ENCODE measurements at places on chromosomes 12 and 14.

- no peak for DNase-seq
Measured at GRCh38 chr12:96982671-96983070, 75.6 kb downstream of the NEDD1 start.

GRCh38 chr14:58820032-58820431 lies 182.3 kb downstream of the DACT1 start:
- no peak for DNase-seq

DNA sequence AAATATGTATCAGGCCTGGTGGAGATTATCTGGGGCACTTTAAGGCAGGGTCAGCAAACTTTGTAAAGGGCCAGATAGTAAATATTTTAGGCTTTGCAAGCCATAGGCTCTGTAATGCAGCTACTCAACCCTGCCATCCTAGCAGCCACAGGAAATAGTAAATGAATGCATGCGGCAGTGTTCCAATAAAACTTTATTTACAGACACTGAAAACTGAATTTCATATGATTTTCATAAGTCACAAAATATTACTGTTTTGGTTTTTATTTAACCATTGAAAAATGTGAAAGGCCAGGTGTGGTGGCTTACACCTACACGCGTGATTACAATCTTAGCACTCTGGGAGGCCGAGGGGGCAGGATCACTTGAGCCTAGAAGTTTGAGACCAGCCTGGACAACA lies 3.2 kb upstream of the CAMKK2 start:
- no peak for DNase-seq

DNA sequence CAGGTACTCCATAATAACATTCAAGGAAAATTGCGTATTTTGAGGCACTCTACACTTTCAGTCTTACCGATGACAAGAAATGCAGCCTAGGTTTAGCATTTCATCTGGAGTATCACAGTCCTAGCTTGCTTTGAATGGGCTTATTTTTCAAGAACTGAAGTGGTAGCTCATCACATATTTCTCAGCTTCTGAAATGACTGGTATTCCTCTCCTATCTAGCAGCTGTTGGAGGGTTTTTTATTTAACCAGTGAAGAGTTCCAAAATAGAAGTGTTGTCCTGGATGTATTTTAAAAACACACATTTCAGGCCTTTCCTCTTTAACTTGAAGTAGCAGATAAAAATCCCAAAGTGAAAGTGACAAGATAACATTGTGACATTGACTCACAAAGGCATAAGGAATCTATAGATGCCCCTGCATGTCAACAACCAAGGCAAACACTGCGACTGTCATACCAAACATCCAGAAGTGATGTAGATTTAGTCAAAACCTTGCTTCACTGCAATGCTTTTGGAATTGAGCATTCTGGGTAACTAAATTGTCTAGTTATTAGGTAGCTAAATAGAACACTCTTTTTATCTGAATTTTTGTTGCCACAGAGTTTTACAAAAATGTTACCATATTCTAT lies 182.2 kb upstream of the FBXO33 start:
- DNase-seq: no peak

DNA sequence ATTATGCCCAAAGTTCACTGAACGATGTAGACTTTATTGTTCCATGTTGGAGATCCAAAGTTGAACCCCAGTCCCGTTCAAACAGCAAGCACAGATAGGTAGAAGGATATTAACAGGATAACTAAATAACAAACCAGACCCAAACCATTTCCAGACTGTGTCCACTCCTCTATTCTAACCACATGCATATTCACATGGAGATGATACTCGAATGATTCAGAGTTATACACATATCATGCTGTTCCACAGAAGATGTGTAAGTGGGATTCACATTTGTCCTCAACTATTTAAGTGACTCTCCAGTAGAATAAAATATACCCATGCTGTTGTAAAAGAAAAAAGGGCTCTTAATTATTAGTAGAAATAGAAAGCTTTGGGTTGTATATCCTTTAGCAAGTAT lies 185.9 kb downstream of the ITPR2 start:
- DNase-seq: no peak

GRCh38 chr14:101367421-101368261 lies 193.7 kb upstream of the DIO3 start:
- no peak for DNase-seq

DNA sequence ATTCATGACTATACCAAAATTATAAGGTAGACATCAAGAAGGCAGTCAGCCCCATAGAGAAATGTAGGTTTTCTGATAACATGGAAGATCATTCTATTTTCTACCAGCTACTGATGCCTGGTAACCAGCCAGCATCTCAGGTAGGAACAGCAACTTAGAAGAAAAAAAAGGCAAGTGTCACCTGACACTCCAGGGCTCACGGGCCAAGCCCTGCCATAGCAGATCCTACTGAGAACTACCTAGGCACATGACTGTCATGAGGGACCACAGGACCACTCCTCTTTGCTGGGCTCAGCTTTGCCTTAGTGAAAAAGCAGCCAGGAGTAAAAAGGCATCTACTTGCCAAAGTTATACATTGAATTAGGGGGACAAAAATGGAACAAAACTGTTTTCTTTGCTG lies 33.4 kb downstream of the CORO1C start:
- DNase-seq: no peak

- no peak for DNase-seq
Measured at GRCh38 chr12:109735825-109736551, 22.4 kb downstream of the FAM222A start.

GRCh38 chr12:6768437-6768914 lies 2.3 kb downstream of the PTMS start:
- no peak for DNase-seq

- DNase-seq: peak; percentile 65
Measured at GRCh38 chr14:21104448-21105060, 3.7 kb downstream of the TMEM253 start.

GRCh38 chr14:103418481-103418818 lies 33.2 kb downstream of the MARK3 start:
- peak; percentile 59 for DNase-seq

DNA sequence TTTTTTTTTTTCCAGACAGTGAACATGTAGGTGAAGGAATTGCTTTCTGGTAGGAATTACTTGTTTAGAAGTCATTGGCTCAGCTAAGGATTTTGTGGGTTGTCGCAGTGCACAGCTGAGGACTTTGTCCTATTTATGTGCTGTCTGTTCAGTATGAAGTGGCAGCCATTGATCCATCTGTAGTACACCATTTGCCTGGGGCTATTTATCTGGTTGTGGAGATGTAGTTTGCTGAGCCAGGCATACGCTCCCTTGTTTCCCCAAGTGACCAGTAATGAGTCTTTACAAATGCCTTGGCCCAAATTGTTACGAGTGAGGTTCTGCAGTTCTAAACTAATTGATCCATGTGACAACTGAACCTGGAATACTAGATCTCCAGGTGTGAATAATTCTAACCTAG lies 140.1 kb downstream of the NRXN3 start:
- DNase-seq: no peak

GRCh38 chr14:45135156-45135555 lies 574 bp upstream of the FANCM start:
- DNase-seq: no peak

DNA sequence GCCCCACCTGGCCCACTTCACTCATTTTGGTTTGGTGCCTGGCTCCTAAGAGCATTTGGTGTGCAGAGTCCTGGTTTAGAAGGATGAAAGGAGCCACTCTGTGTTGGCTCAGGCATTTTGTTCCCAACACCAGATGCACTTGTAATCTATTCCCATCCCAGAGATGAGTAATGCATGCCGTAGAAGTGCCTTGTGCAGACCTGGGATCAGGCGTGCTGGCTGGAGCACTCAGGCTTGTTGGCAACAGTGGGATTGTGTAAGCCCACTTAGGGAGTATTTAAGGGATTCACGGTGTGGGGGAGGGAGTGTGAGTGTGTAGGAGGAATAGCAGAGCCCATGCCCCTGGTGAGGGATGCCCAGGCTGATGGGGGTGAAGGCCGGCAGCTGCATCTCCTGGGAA lies 501.5 kb upstream of the TBX3 start:
- DNase-seq: no peak

DNA sequence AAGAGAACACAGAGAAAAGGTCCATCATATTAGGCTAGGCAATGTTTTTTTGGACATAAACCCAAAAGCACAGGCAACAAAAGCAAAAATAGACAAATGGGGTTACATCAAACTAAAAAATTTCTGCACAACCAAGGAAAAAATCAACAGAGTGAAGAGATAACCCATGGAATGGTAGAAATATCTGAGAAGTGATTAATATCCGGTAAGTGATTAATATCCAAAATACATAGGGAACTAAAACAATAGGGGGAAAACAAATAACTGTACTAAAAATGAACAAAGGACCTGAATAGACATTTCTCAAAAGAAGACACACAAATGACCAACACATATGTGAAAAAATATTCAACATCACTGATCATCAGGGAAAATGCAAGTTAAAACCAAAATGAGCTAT lies 4.3 kb downstream of the STYK1 start:
- DNase-seq: no peak

- DNase-seq: peak; percentile 16
Measured at GRCh38 chr12:14810953-14811483, 3.0 kb downstream of the SMCO3 start.

DNA sequence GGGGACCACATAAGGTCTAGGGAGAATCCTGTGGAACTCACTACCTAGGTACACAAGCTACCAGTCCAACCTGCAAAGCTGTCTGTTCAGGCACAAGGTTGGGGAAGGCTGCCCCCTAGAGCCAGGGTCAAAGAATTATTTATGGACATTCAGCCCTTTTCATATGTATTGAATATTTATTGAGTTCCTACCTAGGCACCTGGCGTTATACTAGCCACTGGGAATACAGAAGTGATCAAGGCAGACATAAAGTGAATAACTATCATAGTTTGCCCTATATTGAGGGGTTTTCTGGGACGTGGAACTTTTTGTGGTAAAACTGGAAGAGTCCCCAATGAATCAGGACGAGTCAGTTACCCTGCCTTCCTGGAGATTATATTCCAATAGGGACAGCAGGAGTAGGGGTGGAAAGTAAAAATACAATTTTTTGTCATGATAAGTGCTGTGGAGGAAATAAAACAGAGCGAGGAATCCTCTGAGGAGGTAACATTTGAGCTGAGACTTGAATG lies 5.8 kb upstream of the SLC48A1 start:
- peak; percentile 27 for DNase-seq

DNA sequence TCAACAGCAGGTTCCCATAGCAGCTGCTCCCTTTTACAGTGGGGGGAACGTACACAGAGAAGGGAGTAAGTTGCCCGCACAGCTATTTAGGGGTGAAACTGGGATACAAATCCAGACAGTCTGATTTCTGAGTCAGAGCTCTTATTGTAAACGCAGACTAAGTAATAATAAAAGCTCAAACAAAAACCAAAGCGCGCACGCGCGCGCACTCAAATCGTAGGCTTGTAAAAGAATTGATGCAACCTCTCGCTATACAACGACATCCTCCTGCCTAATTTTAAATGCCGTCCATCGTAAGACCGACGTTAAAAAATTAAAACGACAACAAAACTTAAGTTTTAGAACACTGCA lies 747 bp upstream of the DACT1 start:
- peak; percentile 38 for DNase-seq

DNA sequence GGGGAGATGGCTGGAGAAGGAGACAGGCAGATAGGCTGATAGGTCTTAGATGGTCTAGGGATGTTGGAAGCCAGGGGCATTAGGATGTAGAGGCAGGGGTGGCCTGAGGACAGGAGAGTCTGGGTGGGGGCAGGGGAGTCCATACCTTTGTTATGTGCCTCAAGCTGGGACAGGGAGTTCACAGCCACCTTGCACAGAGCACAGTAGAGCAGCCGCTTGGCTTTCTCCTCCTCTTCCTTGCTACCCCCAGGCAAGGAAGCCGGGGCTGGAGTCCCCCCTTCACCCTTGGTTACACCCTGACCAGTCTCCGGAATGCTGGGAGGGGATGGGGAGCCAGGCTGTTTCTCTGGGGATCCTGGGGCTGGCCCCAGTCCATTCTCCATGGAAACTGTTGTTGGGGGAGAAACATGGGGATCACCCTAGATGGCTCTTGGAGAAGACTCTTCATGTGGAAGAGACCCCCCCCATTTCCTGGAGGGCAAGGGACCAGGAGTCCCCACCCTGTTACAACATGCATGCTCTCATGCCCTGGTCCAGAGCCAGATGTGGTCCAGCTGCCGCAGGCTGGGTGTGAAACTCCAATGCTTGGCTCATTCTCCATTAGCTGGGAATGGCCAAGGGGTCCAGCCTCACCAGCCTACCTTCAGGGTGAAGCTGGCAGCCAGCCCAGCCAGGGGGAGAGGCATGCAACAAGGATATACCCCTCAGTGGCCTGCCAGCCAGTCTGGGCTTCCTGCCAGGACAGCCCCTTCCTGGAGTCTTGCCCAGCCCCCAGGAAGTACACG lies 7.2 kb upstream of the GPR84 start:
- DNase-seq: no peak

GRCh38 chr12:120534703-120535655 lies 823 bp downstream of the RNF10 start:
- DNase-seq: peak; percentile 58

- DNase-seq: no peak
Measured at GRCh38 chr12:49661746-49662145, 38.4 kb downstream of the PRPF40B start.

- DNase-seq: peak; percentile 89
Measured at GRCh38 chr12:53746592-53747092, 5.1 kb downstream of the CISTR start.

DNA sequence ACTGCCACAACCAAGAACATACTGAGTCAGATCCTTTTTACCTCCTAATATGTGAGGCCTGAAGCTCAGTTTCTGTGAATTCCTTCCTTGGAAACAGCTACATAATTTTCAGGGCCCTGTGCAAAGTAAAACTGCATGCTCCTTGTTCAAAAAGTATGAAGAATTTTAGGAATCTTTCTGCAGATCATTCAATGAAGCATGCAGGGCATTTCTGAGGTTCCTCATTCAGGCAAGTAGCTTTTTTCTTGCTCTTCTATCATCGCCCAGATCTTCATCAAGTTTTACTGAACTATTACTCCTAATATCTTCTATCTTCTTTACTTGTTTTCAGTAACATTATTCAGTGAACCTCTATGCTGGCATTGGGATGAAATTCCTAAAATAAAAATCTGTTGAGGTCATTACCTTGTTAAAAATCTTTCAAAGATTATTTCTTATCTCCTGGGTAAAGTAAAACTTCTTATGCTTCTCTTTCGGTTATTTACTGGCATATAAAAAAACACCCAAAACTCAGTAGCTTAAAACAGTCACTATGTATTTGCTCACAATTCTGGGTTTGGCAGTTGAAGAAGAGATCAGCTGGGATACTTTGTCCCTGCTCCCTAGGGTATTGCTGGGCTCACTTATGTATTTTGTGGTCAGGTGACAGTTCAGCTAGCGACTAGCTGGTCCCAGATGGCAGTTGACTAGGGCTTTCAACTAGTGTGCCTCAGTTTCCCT lies 42.6 kb upstream of the KRR1 start:
- peak; percentile 10 for DNase-seq

DNA sequence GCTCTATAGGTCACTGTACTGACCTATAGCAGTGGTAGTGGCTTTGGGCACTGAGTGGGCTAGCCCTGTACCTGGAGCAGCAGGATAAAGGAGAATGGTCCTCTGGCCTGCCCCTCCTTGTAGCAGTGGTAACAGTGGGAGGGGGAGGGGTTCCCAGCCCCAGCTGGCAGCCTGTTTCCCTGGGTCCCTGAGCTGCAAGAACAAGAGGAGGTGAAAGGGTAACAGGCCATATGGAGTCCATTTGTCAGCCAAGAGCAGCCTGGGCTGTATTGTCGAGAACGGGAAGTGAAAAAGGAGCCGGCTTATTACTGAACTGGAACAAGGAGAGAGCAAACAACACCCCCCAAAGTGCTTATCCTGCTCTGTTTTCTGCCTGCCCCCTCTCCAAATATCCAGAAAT lies 73.8 kb upstream of the SRSF5 start:
- no peak for DNase-seq
